Activated T-cell treated with anti-CD3 and anti-CD28 coated beads, Interleukin-2, amount 50 U/mL, for 72 hours (primary cell): ENCODE measurements at places on chromosomes 1 and 21. TPM values are rescaled to one million over a fixed set of nuclear protein-coding genes. Genes with fewer than 3 reads are reported as not detected.

GJA4 gene
- total RNA-seq = 0.44 TPM

FAM72A gene
- 46.0 TPM for total RNA-seq

ESRRG gene
- not detected for total RNA-seq

DAP3 gene
- total RNA-seq = 123 TPM

ADAMTSL4 gene
- total RNA-seq = 0.86 TPM

KCNQ4 gene
- 0.58 TPM for total RNA-seq

OR2T8 gene
- total RNA-seq = not detected

PADI2 gene
- 0.10 TPM for total RNA-seq

SEMA6C gene
- 1.9 TPM for total RNA-seq

PIK3R3 gene
- total RNA-seq = 0.89 TPM

RIIAD1 gene
- not detected for total RNA-seq

POFUT2 gene
- 26.6 TPM for total RNA-seq

SPRR5 gene
- total RNA-seq = not detected

OPRD1 gene
- not detected for total RNA-seq

OR10T2 gene
- total RNA-seq = not detected

DHX9 gene
- total RNA-seq = 94.6 TPM

SZT2 gene
- total RNA-seq = 51.4 TPM

DNMT3L gene
- total RNA-seq = not detected

SHISAL2A gene
- total RNA-seq = 9.2 TPM

SLFNL1 gene
- 0.35 TPM for total RNA-seq
